ENCODE measurements at places on chromosomes 2 and 18. TPM values are rescaled to one million over a fixed set of nuclear protein-coding genes. Genes with fewer than 3 reads are reported as not detected.
A peak's percentile ranks its signal among the peaks of the same experiment; 100 is the strongest.

DNA sequence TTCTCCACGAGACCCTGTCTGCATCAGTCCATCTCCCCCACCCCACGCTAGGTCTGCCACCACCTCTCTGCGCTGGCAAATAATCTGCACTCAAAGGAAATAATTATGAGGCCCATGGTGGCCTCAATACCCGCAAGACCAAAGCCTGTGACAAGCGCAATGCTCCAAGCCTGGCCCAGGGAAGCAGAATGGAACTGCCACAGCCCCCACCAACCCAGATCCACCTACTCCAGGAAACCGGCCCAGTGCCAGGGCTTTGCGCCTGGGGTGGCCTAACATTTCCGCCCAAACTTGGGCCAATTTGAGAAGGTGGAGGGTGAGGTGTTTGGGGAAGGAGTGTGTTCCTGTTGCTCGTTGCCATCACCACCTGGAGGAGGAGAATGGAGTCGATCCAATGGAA, 26.0 kb upstream of the ATOH8 start:
- peak overlapping the region; percentile 21 for H3K27ac ChIP-seq
- DNase-seq = no peak
- no peaks in the 10 kb centered on the region for H3K36me3 ChIP-seq
- no peak overlapping the region for H3K4me3 ChIP-seq

SLC9A2 gene
- 8.4 TPM for total RNA-seq

ACAA2 gene
- 48.7 TPM for total RNA-seq

PLB1 gene
- 7.6 TPM for total RNA-seq

DNA sequence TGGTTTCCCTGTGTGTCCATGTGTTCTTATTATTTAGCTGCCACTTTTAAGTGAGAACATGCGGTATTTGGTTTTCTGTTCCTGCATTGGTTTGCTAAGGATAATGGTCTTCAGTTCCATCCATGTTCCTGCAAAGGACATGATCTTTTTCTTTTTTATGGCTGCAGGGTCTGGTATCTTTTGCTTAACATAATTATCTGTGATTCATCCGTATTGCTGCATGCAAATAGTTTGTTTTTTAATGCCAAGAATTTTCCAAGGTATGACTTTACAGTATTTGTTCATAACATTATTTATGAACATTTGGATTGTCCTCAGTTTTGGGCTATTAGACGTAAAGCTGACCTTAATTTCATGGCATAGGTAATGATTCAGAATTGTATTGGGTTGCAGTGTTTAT, 17.8 kb downstream of the GIGYF2 start:
- no peaks in the 10 kb centered on the region for H3K4me1 ChIP-seq
- H3K36me3 ChIP-seq = no peaks in the 10 kb centered on the region
- H3K27me3 ChIP-seq = no peaks in the 10 kb centered on the region

ACOXL gene
- total RNA-seq = 7.9 TPM

- no peaks in the 10 kb centered on the region for H3K4me1 ChIP-seq
- H3K27me3 ChIP-seq = no peaks in the 10 kb centered on the region
- DNase-seq = no peak
- no peaks in the 10 kb centered on the region for H3K36me3 ChIP-seq
Measured at GRCh38 chr2:32377928-32378327, 21.1 kb downstream of the BIRC6 start.

DNA sequence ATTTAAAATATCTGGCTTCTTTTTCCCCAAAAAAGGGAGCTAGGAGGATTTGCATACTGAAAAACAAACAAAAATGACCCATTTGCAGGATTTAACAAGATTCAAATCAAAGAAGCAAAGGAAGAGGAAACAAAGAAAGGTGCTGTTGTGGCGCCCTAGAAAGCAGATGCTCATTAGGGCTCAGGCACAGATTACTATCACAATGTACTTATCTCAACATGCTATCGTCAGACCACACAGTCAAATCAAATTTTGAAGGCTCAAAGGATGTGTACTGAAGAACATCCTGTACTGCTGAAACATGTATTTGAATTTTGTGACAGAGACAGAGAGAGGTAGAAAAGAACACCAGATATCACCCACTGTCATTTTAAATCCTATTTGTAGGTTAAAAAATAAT, 10.9 kb downstream of the RBMS1 start:
- no peaks in the 10 kb centered on the region for H3K36me3 ChIP-seq
- H3K27me3 ChIP-seq = no peaks in the 10 kb centered on the region
- no peak overlapping the region for H3K4me3 ChIP-seq
- H3K4me1 ChIP-seq = no peaks in the 10 kb centered on the region

DNA sequence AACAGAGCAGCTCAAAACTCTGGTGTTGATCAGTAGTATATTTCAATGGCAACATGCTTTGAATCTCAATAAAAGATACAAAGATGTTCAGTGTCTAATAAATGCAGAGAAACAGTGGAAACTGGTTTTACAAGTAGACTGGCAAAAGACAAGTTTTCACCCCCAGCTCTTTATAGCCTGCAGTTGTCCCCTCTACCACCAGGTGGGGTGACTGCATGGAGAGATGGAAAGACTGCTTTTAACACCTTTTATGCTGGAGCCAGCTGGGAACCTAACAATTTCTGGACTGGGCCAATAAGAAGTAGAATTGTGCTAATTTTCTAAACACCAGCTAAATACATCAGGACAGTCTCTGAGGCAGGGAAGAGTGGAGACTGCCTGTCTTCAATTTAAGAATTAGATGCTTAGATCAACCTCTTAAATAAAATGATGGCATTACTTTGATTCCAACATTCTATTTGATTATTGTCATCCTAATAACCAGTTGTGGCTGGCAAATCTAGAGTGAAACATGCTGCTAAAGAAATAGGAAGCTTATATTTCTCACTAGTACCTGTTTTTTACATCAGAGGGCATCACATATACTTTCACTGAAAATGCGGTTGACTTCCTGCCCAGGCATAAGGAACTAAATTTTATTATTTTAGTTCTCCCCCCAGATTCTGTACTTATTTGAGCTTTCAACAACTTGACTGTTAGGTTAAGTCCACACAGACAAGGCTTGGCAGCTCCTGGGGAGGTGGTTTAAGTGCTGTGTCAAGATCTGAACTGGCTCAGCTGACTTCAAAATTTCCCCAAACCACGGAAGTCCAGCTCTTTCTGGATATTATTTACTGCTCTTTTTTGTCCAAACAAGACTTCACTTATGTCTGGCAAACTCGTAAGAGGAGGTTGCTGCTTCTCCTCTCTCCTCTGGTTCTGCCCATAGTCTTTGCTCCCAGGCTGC, 140.5 kb downstream of the TPGS2 start:
- H3K27ac ChIP-seq = no peak overlapping the region
- no peaks in the 10 kb centered on the region for H3K36me3 ChIP-seq
- H3K4me3 ChIP-seq = no peak overlapping the region
- H3K27me3 ChIP-seq = no peaks in the 10 kb centered on the region
- no peaks in the 10 kb centered on the region for H3K4me1 ChIP-seq

IL36A gene
- total RNA-seq = not detected

TMEM169 gene
- total RNA-seq = 0.37 TPM

SOX11 gene
- total RNA-seq = 0.08 TPM

GRCh38 chr18:69397096-69397495, 3.6 kb upstream of the DOK6 start:
- H3K4me1 ChIP-seq = no peaks in the 10 kb centered on the region
- H3K27me3 ChIP-seq = no peaks in the 10 kb centered on the region
- H3K36me3 ChIP-seq = no peaks in the 10 kb centered on the region
- no peak overlapping the region for H3K4me3 ChIP-seq
- H3K27ac ChIP-seq = no peak overlapping the region

GRCh38 chr18:39521164-39521563, 1955.6 kb upstream of the CELF4 start:
- no peak overlapping the region for H3K4me3 ChIP-seq
- DNase-seq = no peak
- no peaks in the 10 kb centered on the region for H3K4me1 ChIP-seq
- no peaks in the 10 kb centered on the region for H3K36me3 ChIP-seq
- no peak overlapping the region for H3K27ac ChIP-seq
- no peaks in the 10 kb centered on the region for H3K27me3 ChIP-seq

GRCh38 chr18:78799382-78800089, 180.1 kb upstream of the SALL3 start:
- H3K4me3 ChIP-seq = no peak overlapping the region
- no peaks in the 10 kb centered on the region for H3K36me3 ChIP-seq
- no peak for DNase-seq
- no peaks in the 10 kb centered on the region for H3K27me3 ChIP-seq

SLC14A1 gene
- not detected for total RNA-seq

GRCh38 chr2:69781321-69782248, 39.7 kb downstream of the ANXA4 start:
- H3K27ac ChIP-seq = no peak overlapping the region
- no peaks in the 10 kb centered on the region for H3K4me1 ChIP-seq
- H3K36me3 ChIP-seq = no peaks in the 10 kb centered on the region
- no peak for DNase-seq
- H3K27me3 ChIP-seq = no peaks in the 10 kb centered on the region
- H3K4me3 ChIP-seq = no peak overlapping the region

- no peaks in the 10 kb centered on the region for H3K36me3 ChIP-seq
- no peak for DNase-seq
Measured at GRCh38 chr2:168323529-168324021, 76.2 kb upstream of the STK39 start.

DNA sequence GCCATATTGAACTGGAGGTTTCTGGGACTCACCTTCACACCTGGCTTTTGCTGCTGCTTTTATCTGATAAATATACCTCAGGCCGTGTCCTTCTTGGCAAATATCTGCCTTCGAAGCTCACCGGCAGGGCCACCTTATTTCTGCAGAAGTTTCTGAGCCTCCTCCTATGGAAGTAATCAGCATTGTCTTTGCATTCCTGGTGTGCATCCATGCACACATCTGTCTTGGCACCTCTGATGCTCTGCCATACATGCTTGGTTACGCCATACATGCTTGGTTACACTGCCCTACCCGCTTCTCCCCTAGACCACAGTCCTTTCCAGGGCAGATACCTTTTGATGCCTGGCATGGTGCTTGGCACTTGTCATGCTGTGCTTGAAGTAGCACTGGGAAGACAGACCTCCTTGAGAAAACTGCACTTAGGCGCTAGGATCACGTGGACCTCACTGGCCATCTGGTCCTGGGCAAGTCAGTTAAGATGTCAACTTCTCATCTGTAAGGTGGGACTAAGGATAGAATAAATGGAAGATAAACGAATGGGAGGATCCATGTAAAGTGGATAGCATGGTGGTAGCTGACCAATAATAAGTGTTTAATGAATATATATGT, 66.8 kb downstream of the ZNF236 start:
- H3K4me1 ChIP-seq = peaks cover 3% of the 10 kb centered on the region
- no peak overlapping the region for H3K27ac ChIP-seq
- no peaks in the 10 kb centered on the region for H3K36me3 ChIP-seq
- H3K27me3 ChIP-seq = no peaks in the 10 kb centered on the region

GRCh38 chr2:158984604-158985135, 16.2 kb downstream of the TANC1 start:
- H3K4me3 ChIP-seq = no peak overlapping the region
- DNase-seq = peak; percentile 28
- no peak overlapping the region for H3K27ac ChIP-seq

CD8B gene
- not detected for total RNA-seq

IRS1 gene
- total RNA-seq = 3.1 TPM

- no peak for DNase-seq
- H3K27me3 ChIP-seq = no peaks in the 10 kb centered on the region
- H3K36me3 ChIP-seq = no peaks in the 10 kb centered on the region
- H3K27ac ChIP-seq = no peak overlapping the region
- no peaks in the 10 kb centered on the region for H3K4me1 ChIP-seq
Measured at GRCh38 chr18:6871566-6871965, 142.1 kb downstream of the ARHGAP28 start.

DNA sequence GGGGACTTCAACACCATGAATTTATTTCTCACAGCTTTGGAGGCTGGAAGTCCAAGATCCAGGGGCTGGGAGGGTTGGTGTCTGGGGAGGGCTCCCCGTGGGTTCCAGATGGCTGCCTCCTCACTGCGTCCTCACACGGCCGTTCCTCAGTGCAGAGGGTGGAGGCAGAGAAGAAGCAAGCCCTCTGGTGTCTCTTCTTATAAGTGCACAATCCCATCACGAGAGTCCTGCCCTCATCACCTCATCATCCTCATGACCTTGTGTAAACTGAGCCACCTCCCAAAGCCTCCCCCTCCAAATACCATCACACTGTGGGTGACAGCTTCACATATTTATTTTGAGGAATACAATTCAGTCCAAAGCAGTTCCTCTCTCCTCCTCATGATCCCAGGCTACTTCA, 26.3 kb downstream of the TMEM163 start:
- no peak overlapping the region for H3K27ac ChIP-seq
- no peak overlapping the region for H3K4me3 ChIP-seq
- no peaks in the 10 kb centered on the region for H3K4me1 ChIP-seq
- H3K36me3 ChIP-seq = no peaks in the 10 kb centered on the region
- no peak for DNase-seq

- H3K36me3 ChIP-seq = no peaks in the 10 kb centered on the region
- H3K4me3 ChIP-seq = no peak overlapping the region
- H3K27me3 ChIP-seq = no peaks in the 10 kb centered on the region
- H3K4me1 ChIP-seq = no peaks in the 10 kb centered on the region
- no peak overlapping the region for H3K27ac ChIP-seq
Measured at GRCh38 chr2:239610457-239611221, 209.8 kb upstream of the HDAC4 start.

GRCh38 chr2:39511605-39512433, 74.7 kb upstream of the MAP4K3 start:
- no peak for DNase-seq
- no peaks in the 10 kb centered on the region for H3K36me3 ChIP-seq
- peaks cover 43% of the 10 kb centered on the region for H3K4me1 ChIP-seq

DNA sequence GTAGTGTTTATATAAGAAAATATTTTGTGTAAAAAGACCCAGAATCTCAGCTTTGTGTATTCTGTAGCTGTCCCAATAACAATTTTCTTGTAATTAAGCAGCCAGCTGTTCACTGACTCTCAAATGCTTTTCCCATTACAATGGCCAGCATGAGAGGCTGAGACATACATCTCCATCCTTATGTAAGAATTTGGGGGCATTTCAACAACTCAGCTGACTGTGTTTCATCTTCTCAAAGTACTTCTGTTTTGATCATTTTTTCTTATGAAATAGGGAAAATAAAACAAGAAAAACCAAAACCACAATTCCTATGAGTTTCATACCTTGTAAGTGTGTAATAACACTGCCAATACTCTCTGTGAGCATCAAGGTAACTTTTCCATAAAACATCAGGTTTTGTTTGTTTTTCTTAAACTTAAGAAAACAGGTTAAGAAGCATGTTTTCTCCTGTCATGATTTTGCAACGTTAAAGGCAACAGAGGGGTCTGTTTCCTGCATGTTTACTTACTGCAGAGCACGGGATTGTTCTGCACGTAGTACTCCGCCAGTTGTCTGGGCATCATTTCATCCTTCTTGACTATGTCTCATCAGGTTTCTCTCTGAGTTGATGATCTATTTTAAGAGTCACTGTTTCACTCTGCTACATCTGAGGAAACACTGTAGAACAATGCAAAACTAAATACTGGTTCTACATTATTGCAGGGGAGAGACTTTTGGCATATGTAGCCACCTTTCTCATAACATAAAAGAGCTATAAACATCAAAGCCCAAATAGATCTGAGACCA, 62.9 kb upstream of the CYRIA start:
- no peak overlapping the region for H3K27ac ChIP-seq
- no peak for DNase-seq
- no peaks in the 10 kb centered on the region for H3K36me3 ChIP-seq

Data from testis (tissue), 5 donors.